LHCN-M2 (cell line): ENCODE measurements at places on chromosomes 12 and 14. TPM values are rescaled to one million over a fixed set of nuclear protein-coding genes. Genes with fewer than 3 reads are reported as not detected.
A peak's percentile ranks its signal among the peaks of the same experiment; 100 is the strongest.

The SOS2 gene
- total RNA-seq, result 21.1 and 23.0 TPM in 2 replicates

The SLC22A17 gene
- total RNA-seq, result 13.5 and 16.0 TPM in 2 replicates

DNA sequence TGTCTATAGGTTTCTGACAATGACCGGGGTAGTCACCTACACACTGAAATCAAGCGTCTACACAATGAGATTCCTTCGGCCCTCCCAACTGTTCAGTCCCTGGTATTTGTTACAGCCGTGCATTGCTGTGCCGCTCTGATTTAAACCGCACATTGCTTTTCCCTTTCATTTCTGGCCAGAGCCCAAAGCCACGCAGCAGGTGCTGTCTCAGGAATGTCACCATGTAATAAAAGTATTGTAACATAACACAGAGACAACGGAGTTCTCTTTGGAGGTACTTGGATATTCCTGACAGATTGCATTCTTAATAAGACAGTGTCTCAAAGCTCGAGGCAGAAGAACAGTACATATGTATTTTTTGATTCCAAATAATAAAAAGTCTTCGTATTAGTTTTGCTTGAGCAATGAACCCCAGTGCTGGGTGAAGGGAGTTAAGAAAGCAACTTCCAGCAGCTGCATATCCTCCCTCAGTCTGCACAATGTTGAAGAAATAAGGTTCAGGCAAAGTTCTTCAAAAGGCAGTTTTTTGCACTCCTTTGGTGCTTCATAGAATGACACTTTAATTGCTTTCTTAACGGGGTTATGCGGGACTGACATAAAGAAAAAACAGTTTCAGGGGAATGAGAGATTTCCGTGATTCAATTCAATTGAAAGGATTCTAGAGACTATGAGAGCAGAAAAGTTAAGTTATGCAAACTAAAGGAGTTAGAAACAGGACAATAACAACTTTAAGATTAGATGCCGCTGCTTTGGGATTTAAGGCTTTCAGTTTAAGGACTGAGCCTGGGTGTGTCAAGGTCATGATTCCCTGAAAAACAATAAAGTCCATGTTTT, 288.7 kb upstream of the FLRT2 start:
- DNase-seq, result peak; percentile 81

DNA sequence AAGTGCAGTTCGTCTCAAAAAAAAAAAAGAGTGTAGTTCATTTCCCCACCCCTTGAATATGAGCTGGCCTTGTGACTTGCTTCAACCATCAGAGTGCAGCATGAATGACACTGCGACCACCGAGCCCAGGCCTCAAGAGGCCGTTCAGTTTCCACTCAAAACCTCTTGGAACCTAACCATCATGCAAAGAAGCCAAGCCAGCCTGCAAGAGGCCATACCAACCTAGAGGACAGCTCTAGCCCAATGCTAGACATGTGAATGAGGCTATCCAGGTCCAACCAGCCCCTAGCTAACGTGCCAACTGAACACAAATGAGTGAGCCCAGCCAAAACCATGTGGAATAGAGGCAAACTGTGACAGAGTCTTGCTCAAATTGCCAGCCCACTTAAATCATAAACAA, 29.7 kb downstream of the R3HDM2 start:
- DNase-seq, result no peak

DNA sequence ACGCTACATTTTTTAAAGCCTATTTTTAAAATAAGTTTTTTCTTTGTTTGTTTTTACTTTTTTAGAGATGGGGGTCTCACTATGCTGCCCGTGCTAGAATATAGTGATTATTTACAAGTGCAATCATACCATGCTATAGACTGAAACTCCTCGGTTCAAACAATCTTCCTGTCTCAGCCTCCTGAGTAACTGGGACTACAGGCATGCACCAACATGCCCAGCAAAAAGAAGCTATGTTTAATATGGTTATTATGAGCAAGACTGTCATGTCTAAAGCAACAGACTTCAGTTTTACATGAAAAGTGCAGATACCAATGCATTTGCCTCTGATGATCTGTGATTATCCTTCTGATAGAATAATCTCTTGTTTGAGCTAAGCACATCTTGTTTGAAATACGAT, 45.6 kb upstream of the SGPP1 start:
- no peak for DNase-seq

DNA sequence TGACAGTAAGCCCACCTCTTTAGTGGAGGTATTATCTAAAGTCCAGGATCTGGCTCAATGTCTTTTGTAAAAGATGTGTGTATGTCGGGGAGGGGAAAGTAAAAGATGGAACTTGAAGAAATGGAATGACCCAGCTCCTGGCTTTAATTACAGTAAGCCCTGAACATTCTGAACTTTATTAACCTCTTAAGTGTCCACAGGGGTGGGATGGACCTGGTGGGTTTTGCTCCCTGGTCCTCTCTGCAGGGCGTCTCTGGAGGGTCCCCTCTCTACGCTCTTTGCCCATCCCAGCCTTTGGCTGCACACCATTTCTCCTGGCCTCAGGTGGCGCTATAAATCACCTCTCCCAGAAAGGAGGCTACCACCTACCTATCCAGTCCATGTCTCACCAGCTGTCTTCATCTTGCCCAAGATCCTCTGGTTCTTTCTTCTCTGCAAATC, 3.7 kb upstream of the CISTR start:
- no peak for DNase-seq

- no peak for DNase-seq
Measured at GRCh38 chr12:47576289-47576945, 129.4 kb downstream of the RPAP3 start.

DNA sequence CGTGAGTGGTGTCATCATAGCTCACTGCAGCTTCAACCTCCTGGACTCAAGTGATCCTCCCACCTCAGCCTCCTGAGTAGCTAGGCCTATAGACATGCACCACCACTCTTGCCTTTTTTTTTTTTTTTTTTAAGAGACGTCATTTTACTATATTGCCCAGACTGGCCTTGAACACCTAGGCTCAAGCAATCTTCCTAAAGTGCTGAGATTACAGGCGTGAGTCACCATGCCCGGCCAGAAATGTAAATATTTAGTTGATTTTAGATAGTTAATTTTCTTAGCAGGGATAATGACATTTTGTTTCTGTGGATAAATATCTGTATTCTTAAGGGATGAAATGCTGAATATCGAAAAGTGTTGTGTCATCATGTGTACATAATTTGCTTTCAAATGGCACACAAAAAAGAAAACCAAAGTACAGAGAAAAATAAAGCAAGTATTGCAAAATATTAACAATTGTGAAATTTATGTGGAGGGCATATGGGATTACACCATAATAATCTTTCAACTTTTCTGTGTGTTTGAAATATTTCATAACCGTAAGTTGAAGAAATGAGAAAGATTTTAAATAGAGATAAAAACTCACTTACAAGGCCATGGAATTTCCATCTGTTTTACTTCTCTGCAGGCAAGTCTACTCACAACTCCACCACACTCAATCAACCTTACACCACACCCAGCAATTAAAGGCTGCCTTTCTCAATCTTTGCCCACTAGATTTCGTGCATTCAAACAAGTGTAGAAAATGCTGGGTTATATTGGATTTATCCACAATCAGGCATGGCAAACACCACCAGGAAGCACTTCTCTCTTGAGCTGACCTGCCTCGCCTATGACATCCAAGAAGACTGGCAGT, 93.7 kb downstream of the SPTSSA start:
- no peak for DNase-seq

DNA sequence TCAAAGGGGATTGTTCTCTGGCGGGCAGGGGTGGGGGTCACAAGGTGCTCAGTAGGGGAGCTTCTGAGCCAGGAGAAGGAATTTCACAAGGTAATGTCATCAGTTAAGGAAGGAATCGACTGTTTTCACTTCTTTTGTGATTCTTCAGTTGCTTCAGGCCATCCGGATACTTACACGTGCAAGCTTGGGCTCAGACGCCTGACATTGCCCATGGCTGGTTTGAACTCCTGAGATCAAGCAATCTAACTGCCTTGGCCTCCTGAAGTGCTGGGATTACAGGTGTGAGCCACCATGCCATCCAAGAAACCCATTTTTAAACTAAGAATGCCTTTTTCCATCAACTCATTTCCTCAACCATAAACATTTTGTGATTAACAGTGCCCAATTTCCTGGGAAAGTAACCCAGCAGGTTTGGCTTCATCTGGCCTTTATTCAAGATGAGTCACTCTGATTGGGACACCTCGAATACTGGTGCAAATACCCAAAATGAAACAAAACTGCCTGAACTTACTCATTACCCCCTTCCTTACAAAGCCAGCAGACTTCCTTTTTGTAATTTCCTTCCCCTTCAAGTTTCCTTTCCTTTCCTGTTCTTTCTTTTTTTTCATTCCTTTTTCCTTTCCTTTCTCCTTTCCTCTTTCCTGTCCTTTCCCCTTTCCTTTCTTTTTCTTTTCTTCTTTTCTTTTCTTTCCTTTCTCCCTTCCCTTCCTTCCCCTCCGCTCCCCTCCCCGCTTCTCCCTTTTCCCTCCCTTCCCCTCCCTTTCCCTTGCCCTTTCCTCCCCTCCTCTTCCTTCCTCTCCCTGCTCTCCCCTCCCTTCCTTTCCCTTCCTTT, 10.2 kb upstream of the RNASE10 start:
- DNase-seq, result peak; percentile 47
